ENCODE measurements at places on chromosomes 6 and 20. TPM values are rescaled to one million over a fixed set of nuclear protein-coding genes. Genes with fewer than 3 reads are reported as not detected.

Gene DPPA5
- not detected for total RNA-seq

Gene RNF144B
- total RNA-seq: 13.9 TPM

Gene SLC2A10
- total RNA-seq: 5.4 TPM

Gene RGS17
- total RNA-seq: 3.3 TPM

Gene PREP
- 22.5 TPM for total RNA-seq

Gene ASIP
- total RNA-seq: not detected

- DNase-seq: peak; percentile 80
Observed at GRCh38 chr6:138537106-138537505, 37.8 kb upstream of the NHSL1 start.

GRCh38 chr20:62301773-62302340 is 940 bp upstream of the ADRM1 start:
- DNase-seq: peak; percentile 87

DNA sequence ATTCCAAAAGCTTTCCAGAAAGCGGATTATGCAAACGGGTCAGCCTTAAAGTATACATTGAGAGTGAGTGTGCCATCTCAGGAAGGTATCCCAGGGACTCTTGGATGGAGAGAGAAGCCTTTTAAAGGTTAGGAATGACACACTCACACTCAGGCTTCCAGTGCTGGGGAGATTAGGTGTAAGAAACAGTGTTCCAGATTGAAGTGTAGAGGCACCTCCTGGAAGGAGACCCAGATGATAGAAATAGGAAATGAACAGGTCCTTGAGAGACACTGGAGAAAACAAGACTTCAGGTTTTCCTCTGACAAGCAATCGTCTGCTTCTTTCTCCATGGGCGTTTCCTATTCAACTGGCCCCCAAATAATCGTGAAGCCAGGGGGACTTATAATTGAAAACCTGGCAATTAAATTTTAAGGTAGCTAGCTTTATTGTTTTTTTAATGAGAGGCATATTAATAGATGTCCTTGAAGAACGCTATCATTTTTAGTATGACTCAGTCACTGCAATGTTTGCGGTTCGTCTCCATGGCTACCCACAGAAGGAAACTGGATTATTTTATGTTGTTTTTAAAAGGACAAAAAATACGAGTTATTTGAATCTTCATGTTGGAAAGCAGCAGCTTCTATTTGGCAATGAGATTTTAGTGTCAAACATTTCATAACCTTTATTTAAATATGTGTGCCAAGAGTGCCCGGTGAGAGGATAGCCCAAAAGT is 85.3 kb downstream of the TRMT6 start:
- peak; percentile 74 for DNase-seq

DNA sequence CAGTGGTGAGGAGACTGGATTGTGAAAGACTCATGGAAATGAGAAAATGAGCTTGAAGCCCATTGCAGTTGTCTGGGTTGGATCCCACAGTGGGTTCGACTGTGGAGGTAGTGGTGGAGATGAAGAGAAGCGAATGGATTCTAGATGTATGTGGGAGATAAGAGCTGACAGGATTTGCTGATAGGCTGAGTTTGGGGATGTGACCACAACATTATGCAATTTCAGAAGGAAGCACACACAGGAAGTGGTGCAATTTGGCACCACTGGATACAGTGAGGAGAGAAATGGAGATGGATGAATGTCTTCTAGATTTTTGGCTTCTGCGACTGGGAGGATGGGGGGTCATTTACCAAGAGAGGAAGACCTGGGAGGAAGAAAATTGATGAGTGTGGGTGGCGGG is 64.4 kb upstream of the MAFB start:
- no peak for DNase-seq

DNA sequence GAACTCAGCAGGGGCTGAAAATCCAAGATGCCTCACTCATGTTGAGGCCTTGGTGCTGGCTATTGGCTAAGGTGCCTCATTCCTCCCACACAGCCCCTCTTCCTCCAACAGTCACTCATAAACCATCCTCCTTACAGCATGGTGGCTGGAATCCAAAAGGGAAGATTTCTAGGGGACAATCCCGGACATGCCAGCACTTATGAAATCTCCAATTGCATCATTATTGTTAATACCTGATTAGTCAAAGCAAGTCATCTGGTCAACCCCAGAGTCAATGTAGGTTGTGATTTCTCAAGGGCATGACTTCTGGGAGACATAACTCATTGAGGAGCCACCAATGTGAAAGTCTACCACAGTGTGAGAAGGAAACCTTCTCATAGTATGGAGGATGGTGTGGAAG is 506.6 kb upstream of the NOX3 start:
- no peak for DNase-seq

- no peak for DNase-seq
Observed at GRCh38 chr6:20978151-20978614, 443.9 kb downstream of the CDKAL1 start.

GRCh38 chr6:169957351-169957963 is 206.0 kb downstream of the ERMARD start:
- no peak for DNase-seq

DNA sequence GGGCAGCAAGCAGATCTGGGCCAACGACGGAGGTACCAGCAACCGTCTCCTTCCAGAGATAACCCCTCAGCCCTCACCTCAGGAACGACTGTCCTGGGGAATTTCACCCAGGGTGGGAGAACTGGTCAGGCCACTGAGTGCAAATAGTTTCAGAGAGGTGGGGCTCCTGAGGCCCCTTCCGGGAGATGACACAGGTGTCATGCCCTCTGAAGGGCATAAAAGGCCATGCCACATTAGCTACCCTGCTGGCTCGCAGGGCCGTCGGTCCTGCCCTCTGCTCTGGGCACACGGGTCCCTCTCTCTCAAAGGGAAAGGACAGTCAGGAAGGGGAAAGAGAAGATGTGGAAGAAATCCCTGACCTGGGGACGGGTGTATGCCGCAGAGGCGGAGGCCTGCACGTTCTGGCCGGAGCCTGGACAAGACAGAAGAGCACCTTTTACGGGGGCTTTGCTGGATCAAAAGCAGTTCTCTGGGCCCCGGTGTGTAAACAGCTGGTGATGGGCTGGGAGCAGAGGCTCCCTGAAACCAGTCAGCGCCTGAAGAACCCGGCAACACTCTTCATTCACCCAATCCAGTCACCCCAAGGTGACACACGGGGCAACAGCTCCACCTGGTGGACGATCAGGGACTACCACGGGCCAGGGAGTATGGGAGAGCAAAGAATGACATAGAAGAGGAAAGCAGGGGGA is 6.4 kb upstream of the TAF8 start:
- peak; percentile 68 for DNase-seq
